Stimulated activated CD8-positive, alpha-beta memory T cell treated with anti-CD3 and anti-CD28 coated beads, Interleukin-15, amount 100 ng/mL, for 1 hour (primary cell): ENCODE measurements at places on chromosomes 2 and 18.

DNA sequence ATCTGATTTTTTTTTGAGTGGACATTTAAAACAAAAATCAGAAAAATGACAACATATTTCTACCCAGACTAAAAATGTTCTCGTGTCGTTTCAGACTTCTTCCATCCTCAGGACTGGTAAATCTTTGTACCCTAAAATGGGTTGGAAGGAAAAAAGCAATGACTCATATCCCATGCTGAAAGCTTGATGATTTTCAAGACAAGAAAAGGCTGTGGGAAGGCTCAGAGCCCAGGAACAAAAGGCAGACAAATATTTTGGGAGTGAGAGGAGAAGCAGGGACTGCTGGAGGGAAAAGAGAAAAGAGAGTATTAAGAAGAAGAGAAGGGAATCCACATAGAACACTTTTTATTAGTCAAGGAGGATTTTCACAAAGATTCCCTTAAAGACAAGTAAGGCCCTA, 77.1 kb upstream of the CTAGE1 start:
- DNase-seq: no peak

GRCh38 chr2:239456940-239457339, 56.1 kb upstream of the HDAC4 start:
- DNase-seq: no peak

DNA sequence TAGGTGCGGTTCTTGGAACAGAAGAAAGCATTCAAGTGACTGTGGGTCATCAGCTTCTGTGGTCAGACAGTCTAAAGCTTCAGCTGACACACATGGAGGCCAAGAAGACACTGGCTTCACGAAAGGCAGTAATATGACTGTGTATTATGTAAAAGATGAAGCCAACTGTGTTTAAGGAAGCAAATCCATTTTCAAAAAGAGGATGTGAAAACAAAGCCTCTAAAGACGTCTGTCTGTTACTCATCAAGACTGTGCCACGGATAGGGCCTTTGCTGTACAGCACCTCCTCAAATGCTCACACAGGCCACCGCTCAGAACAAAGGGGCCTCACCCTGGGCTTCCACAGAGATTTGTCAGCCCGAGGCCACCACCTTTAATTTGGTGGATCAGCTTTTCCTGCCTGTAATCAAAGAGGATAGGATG, 21.1 kb upstream of the TMEM163 start:
- no peak for DNase-seq

- no peak for DNase-seq
These were observed 2.0 kb downstream of the STAT4 start for GRCh38 chr2:191148791-191149190.

- DNase-seq: no peak
These were observed 116.1 kb upstream of the TACR1 start for GRCh38 chr2:75315436-75315835.

DNA sequence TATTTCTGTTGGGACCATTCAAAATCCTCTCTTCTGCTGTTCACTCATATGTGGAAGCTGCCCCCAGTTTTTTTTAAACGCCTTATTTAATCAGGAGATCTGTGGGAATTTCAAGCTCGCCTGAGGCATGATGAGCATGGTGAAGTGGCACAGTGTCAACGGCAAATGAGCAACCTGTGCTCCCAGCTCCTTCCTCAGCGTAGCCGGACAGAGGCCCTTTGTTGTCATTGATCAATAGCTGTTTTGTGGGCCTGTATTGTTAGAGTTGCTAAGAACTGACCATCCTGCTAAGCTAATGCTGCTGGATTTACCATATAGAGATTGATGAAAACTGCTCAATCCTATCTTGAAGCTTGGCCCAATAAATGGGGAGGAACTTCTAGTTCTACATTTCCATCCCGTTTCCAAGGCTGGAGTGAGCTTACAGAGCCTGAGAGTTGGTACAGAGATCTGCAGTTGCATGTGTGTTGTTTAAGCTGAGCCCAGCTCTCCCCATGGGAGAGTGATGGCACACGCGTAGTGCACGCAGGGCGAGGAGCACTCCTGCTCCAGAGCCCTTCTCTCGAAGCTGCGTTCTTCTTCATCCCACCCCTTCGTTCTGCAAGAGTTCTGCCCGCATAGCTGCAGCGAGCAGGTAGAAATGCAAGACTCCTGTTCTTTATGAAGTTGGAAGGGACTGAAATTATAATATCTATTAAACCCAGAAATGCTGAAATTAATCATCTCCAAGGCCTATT, 108.8 kb downstream of the RTN4 start:
- no peak for DNase-seq

DNA sequence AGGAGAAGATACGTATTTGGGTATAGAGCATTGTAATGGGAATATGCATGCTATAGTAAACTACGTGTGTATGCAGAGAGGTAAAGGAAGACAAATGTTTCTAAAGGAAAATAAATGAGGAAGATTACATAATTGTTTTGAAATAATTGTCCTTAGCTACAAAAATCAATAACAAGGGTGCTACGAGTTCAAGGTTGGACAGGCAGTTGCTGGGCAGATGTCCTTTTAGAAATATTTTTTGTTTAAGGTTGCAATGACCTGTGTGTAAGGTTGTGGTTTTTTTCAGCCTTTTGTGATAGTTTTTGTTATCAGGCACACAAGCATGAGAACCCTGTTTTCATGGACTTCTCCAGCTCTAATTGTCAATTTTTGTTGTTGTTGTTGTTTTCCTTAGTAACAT, 1304.1 kb upstream of the CHAC2 start:
- DNase-seq: no peak

GRCh38 chr2:109549016-109549590, 64.7 kb downstream of the SEPTIN10 start:
- no peak for DNase-seq

GRCh38 chr18:48165111-48165866, 234.8 kb upstream of the SMAD2 start:
- DNase-seq: no peak

DNA sequence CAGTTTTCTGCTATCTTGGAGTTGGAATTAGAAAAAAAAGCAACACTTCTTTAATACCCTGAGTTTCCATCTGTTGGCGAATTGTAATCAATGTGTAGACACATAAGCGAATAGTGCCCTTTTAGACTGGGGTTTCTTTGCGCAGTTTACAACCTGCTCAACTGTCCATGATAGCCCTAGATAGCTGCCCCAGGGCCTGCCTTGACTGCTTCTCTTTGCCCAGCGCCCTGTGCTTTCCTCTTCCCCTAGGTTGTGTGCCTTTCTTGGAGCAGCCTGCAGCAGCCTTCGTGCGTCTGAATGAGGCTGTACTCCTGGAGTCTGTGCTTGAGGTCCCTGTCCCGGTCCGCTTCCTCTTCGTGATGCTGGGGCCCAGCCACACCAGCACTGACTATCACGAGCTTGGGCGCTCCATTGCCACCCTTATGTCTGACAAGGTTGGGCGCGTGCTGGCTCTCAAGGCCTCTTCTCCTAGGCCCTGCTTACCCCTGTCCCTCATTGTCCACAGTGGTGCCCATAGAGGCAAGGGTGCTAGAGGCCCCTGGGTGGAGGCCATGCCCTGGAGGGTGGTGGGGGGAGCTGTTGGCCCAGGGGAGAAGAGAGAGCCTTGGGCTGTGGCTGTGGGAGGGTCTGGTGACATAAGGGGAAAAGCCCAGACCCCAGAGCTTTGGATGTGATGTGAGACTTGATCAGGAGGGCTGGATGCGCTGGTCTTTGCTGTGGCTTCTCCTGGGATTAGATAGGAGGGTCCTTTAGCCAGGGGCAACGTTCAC, 6.9 kb downstream of the SLC4A3 start:
- DNase-seq: no peak

DNA sequence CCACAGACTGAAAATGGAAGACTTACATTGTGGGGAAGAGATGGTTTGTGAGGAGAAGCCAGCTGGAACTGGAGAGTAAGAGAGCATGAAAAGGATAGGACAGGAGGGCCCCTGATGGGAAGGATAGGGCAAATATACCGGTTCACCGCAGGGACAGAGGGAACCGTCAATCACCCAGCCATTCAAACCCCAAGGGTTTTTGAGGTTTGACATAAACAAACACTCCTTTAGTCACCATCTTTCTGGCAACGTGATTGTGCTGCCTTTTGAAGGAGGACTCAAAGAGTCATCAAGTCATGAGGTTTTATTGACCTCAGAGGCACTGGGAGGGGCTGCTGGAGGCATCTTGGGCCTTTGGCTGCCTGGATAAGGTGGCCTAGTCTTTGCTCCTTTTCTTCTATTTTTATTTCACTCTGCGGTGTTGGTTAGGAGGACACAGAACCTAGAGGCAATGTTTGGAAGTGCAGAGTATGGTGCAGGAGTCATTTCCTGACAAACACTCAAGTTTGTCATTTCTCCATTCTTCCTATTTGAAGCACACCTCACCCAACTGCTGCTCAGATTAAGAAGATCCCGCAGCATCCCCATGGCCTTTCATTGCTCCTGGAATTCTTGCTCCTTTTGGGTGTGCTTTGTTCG, 487.3 kb upstream of the SPRED2 start:
- no peak for DNase-seq

DNA sequence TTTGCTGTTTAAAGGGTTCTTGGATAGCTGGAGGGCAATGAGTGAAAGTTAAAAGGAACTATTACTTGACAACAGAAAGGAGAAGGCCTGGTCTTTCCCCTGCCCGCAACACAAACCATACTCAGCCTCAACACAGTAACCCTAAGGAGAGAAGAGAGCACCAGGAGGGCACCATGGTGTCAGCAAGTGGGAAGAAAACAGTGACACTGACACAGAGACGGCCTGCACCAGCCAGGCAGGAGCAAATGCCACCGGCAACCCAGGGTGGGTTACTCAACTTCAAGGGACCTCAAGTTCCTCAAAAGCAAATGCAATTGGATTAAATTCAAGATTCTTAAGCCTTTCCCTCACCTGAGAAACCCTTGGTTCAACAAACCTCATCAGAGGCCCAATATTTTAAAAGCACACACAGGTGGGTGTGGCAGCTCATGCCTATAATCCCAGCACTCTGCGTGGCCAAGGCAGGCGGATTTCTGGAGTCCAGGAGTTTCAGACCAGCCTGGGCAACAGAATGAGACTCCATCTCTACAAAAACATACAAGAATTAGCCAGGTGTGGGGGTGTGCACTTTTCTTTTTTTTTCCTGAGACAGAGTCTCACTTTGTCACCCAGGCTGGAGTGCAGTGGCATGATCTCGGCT, 52.3 kb downstream of the TFCP2L1 start:
- no peak for DNase-seq

GRCh38 chr18:35639296-35639695, 57.8 kb downstream of the GALNT1 start:
- no peak for DNase-seq

DNA sequence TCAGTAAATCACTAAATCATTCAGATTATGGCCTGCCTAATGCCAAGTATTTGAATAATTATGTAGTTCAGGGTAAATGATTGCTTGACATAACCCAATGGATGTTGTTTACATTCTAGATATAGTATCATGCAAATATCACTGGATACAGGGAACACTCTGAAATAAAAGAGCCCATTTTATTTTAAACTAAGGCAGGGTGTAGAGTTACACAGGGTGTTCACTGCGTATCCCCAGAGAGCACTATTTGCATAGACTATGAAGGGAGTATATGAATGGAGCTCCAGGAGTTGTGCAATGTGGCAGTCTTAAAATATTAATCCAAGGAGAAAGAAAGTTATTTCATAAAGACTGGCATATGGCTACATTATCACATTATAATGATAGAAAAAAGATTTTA, 701.1 kb upstream of the KLHL29 start:
- no peak for DNase-seq

DNA sequence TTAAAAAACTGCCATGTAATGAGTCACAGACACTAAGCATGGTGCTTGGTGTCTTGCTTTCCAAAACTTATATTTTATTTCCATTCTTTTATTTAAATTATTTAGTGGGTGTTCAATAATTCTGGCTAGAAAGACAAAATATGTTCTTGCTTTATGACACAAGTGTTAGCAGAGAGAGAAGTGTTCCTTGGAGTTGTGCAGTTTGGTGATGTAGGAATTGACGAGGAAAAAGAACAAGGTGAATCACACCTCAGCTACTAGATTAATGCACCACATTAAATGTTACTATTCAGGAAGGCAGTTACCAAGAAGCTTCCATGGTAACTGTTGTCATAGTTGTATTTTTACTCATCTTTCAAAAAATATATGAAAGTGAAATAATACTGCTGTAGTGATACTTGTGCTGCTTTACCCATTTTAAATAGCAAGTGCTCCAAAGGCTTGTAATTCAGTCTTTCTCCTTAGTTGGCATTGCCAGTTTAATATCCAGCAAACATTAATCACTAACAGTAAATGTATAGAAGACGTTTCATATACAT, 28.3 kb downstream of the ADAM23 start:
- no peak for DNase-seq

DNA sequence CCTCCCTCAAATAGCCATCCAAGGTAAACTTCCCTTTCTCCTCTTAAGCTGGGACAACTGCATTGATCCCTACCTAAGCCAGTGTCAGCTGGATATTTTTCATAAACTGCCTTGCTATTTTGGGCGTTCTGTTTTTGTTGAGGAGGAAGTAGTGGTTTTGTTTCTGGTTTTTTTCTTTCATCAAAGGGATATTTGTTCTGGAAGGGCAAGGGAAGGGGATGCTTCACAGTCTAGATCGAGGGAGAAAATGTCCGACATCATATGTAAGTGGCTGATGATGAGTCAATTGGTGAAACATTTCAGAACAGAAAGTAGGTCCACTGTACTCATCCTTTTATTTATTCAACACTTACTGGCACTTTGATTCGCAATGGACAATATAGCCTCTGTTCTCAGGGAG, 31.0 kb downstream of the TANC1 start:
- DNase-seq: no peak

- no peak for DNase-seq
These were observed 377.9 kb upstream of the RAB12 start for GRCh38 chr18:8231316-8231715.

DNA sequence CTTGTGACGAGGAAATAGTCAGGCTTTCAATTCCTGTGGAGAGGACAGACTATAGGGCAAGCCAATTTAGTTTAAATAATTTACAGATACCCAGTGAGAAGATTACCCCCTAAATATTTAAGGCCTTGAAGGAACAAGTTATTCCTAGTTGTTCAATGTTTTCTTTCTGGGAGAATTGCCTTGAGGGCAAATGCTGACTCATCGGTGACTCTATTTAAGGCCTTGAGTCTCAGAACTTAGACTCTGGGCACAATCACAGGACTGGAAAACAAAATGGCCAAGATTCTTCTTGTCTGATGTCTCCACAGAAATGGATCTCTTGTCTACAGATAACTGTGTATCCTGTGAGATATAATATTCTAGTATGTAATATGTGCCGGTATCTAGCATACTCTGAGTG, 467.1 kb downstream of the SUCLG1 start:
- DNase-seq: no peak

DNA sequence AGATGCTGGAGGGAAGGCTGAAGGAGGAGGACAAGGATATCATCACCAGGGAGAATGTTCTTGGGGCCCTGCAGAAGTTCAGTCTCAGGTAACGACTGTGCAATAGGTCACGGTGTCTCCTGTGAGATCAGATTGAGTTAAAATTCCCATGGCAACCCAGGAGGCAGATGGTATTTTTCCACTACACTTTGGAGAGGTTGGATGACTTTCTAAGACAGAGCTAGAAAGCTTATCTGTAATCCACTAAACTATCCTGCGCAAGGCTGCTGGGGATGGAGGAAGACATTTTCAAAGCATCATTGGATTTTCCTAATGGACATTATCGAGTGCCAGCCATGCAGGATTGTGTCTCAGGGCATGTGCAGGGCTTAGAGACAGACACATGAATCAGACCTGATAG, 74.6 kb downstream of the ARMC9 start:
- no peak for DNase-seq
